ENCODE measurements at places on chromosomes 7 and 10.

DNA sequence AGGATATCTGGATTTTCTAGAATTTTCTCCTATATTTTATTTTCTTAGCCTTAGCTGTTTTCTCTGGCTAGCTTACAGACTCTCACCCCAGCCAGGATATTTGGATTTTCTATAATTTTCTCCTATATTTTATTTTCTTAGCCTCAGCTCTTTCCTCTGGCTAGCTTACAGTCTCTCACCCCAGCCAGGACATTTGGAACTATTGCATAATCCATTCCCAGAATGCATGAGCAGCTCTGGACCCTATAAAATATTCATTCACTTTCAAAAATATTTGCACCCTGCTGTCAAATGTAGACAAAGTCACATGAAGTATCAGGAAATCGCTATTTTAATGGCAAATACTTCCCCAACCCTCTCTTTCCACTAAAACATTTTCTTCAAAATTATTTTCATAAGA is 298.9 kb downstream of the DNAJB6 start:
- no peak for DNase-seq

- DNase-seq = no peak
Observed at GRCh38 chr10:26997610-26998009, 102.7 kb downstream of the ANKRD26 start.

DNA sequence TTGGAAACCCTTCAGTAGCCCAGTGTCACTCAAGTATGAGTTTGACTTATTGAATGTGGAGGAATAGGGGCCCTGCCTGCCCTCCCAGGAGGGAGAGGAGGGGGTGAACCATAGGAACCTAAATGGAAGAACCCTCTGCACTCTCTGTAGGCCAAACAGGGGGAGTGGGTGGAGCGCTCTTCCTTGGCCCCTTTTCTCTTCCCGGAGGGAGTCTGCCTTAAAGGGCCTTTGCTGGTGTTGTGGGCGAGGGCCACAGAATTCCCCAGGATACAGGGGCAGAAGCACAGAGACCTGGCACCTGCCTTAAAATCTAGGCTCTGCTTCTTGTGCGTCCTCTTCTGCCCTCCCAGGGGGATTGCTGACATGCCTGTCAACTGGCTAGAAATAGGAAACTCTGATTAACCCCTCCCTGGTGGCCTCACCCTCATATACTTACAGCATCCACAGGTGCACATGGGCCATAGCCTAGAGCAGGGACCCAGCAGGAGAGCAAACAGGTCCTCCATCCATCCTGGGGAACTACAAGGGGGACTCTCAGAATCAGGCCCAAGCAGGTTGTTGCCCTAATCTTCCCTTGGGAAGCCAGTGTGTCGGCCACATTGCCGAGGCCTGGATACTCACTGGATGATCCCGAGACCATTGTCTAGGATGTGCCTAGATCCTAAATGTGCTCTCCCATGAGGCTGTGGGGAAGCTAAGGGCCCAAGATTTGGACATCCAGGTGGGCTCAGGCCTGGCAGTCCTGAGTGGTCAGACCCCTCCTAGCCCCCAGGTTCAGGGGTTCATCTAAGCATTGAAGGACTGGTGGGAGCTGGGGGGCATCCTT is 3.4 kb downstream of the TRIM8 start:
- no peak for DNase-seq

- no peak for DNase-seq
Observed at GRCh38 chr7:27922907-27923641, 183.1 kb downstream of the TAX1BP1 start.

GRCh38 chr7:142463401-142463850 is 205.6 kb upstream of the PRSS58 start:
- DNase-seq = no peak

- no peak for DNase-seq
Observed at GRCh38 chr7:139743967-139744767, 33.6 kb downstream of the HIPK2 start.

GRCh38 chr10:68684413-68684812 is 36.6 kb upstream of the CCAR1 start:
- no peak for DNase-seq

DNA sequence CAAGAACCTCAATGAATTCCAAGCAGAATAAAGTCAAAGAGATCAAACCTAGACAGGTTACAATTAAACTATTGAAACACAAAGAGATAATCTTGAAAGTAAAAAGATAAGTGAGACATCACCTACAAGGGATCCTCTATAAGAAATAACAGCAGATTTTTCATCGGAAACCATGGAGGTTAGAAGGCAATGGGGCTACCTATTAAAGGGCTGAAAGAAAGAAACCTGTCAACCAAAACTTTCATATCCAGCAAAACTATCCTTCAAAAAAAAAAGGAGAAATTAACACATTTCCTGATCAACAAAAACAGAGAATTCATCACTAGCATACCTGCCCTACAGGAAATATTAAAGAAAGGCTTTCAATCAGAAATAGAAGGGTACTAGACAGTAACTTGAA is 244.9 kb downstream of the ARHGAP12 start:
- DNase-seq = no peak

DNA sequence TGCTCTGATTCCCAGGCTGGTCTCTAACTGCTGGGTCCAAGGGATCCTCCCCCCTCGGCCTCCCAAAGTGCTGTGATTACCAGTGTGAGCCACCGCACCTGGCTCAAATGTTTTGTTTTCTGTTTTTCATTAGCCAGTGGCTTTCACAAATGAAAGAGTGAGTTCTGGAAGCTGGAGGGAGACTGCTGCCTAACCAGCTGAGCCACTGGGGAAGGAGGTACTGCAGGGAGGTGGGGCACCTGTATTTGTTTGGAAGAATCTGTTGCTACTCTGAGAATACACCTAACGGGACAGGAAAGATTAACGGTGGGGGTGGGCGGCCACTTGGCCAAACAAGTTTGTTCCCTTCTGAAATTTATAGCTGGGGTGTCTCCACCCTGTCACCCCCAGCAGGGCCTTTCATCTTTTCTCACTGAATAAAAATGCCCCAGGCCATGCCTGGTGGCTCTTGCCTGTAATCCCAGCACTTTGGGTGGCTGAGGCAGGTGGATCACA is 4.7 kb downstream of the STOX1 start:
- DNase-seq = no peak

GRCh38 chr10:46551701-46552525 is 4.5 kb downstream of the GPRIN2 start:
- no peak for DNase-seq

- no peak for DNase-seq
Observed at GRCh38 chr7:130276796-130277762, 10.4 kb downstream of the CPA2 start.
